ENCODE measurements at places on chromosomes 4 and X. TPM values are rescaled to one million over a fixed set of nuclear protein-coding genes. Genes with fewer than 3 reads are reported as not detected.

The FGF5 gene
- polyA plus RNA-seq: not detected

- DNase-seq: peak; percentile 8
These were observed 847.0 kb downstream of the TRIML1 start for GRCh38 chr4:188986271-188986689.

GRCh38 chr4:147550626-147551246, 66.5 kb upstream of the TMEM184C start:
- no peak for DNase-seq

DNA sequence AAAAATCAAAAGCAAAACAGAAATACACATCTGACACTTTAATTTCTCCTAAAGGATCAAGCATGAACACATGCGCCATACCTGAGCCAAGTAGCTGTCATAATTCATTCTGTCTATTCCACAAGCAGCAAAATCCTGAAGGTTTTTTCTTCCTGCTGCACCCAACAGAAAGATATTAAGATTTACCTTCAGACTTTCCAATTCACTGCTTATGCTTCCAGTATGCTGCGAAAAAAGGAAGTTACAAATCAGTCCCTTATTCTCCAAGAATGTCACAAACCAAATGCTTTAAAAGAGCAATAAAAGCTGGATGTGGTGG, 29.2 kb upstream of the FGFBP2 start:
- no peak for DNase-seq

The PCDH7 gene
- 1.9 TPM for polyA plus RNA-seq

- peak; percentile 35 for DNase-seq
These were observed 14.4 kb upstream of the FAM9A start for GRCh38 chrX:8815460-8816065.

- no peak for DNase-seq
These were observed 278.5 kb downstream of the EPHA5 start for GRCh38 chr4:65391814-65392213.

The ZNF275 gene
- polyA plus RNA-seq: 2.7 TPM

DNA sequence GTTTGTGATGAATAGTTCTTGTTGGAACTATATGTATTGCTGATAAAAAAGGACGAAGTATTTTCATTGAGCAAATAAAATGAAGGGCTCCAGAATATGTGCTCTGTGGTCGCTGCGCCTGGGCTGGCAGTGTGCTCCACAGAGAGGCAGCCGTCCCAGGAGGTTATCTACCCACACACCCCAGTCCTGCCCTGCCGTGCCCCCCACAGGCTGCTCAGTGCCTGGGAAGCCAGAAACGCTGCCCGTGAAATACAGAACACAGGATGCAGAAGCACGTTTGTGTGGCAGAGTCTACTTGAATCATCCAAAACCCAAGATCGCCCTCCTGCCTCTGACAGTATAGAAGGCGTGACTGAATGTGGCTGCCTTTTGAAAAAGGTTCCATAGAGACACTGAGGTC, 1.4 kb downstream of the CLDN22 start:
- DNase-seq: no peak

- no peak for DNase-seq
These were observed 55.3 kb downstream of the SOD3 start for GRCh38 chr4:24850674-24851073.

DNA sequence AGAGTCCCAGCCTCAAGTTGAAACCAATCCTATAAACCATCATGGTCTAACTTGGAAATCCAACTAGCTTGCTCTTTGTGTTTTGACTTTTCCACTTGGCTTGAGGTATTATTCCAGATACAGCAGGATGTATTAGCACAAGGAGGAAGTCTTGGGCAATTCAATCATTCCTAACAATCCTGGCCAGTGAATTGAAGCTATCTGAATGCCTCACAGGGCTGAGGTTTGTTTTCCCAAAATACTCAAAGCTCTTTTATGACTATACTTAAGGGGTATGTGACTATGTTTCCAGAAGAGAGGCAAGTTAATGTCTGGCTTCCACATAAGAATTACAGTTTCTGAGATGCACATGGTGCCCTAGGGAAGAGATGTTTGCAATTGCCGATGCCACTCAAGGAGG, 66.8 kb upstream of the SH3RF1 start:
- no peak for DNase-seq

The EXOC1L gene
- not detected for polyA plus RNA-seq

The EDA2R gene
- 0.03 TPM for polyA plus RNA-seq

- DNase-seq: no peak
These were observed 97.0 kb upstream of the STIM2 start for GRCh38 chr4:26763648-26764047.

DNA sequence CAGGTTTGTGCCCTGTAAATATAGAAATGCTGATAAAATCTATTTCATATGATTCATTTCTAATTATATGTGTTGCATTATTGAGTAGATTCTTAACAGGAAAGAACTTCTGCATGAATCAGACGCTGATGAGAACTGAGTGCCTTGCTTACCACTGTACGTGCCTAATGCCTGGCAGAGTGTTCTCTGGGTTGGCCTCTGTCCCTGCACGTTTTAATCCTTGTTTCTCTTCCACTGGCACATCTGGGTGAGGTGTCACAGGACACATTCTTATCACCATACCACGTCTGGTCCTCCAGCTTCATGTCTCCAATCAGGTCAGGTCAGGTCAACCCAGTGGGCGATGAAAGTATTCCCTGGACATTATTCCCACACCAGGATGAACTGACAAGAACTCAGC, 53.6 kb downstream of the KLF3 start:
- no peak for DNase-seq

The C1QTNF7 gene
- 1.8 TPM for polyA plus RNA-seq

GRCh38 chr4:138110815-138111214, 131.3 kb downstream of the SLC7A11 start:
- DNase-seq: no peak

The TRPC5OS gene
- not detected for polyA plus RNA-seq

DNA sequence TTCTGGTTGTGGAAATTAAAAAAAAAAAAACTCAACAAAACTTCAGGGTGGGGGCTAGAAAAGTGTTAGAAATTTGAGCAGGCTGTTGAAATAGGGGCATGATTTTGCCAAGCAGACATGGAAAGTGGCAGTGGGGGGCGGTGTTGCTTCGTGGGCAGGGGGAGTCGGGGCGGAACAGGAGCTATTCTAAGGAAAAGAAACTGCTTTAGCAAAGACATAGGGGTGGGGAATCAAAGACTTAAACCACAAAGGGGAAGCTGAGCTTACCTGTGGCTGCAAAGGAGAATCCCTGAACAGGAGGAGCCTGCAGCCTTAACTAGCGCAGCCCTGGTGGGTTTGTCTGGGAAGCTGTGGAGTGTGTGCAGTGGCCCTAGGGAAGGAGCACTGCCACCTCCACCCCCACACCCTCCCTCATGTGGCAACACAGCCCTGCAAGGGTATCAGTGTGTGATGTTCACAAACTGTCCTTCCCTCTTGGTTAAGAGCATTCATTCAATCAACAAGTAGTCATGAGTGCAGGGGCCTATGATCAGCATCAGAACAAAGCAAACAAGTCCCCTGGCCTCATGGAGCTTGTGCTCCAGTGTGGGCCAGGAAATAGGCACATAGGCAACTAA, 20.5 kb downstream of the SEL1L3 start:
- DNase-seq: no peak

The ENPP6 gene
- not detected for polyA plus RNA-seq

DNA sequence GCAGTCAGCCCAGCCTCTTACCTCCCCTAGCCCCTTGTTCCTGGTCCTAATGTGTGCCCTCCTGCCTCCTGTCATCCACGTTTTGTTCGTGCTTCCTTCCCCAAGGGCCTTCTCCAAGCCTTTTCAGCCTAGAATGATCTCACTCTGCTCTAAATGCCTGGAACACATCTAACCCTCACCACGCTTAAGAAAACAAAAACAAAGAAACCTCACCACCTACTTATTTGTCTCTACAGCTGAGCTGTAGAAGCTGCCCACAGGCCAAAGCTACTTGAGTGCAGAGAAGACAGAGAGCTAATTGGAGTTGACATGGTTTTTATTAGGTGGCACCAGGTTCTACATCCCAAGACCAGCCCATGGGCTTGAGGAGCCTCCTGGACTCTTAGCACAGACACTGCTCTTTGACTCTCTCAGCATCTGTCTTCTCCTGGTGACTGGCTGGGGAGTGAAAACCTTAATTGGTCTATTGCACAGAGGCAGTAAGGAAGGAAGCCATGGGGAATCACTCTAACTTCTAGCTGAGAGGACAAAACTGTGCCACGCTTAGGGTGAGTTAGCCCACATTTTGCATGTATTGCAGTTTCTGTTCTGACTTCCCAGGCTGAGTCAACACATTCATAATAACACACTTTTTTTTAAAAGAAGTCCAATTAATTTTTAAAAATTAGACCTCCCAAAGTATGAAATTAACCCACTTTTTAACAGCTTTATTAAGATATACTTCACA, 52.3 kb upstream of the PDK3 start:
- no peak for DNase-seq

DNA sequence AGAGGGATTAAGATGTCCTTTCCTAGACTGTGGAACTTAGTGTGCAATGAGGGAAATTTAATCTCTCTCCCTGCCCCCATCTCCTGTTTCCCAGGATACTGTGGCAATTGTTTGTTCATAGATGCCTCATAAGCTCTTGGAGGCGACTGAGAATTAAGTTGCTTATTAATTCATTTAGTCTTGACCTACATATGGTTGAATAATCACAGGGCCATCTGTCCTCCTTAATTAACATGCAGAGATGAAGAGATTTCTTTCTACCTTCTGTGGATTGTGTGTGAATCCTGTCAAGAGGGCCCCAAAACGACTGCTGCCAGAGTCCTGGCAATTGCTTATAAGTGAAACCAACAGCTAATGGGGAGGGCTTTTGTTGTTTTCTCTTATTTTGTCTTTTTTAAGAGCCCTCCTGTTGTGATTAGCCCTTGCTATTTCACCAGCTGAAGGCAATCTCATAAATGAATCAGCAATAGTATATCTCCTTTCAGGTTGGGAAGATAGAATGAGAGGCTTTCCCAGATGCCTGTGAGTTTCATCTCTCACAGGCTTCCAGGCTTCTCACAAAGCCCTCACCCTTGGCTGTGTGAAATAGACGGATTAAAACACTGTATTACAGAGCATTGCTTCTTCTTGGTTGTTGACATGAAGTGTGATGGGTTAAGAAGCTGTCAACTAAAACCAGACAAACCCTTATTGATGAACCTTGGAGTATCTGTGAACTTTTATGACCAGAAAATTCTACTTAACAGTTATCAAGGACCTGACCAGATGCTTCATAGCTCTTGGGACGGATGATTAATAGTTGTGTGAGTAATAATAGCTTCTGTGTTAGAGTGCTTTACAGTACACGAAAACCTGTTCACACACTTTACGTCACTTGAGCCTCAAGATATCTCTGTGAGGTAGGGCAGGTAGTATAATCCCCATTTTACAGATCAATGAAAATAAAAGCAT, 58.5 kb downstream of the PGRMC2 start:
- DNase-seq: peak; percentile 18

The PF4V1 gene
- polyA plus RNA-seq: not detected

- no peak for DNase-seq
These were observed 167.6 kb upstream of the ARSJ start for GRCh38 chr4:114146947-114147618.

DNA sequence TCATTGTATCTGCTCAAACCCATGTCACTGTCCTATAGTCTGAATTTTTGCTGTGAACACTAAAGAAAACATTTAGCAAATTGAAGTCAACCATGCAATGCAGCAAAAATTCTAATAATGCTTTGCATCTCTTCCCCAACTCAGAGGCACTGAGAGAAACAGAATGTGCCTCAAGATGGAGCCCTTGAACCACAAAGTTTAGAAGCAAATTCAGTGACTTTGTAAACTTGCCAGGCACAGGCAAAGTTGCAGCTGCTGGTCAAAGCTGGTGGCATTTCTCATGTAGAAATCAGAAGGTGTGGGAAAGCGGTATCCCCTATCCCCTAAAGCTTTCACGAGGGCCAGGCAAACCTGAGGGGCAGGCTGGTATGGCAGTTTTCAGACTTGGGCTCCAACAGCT, 121.7 kb upstream of the DIPK2B start:
- peak; percentile 65 for DNase-seq

GRCh38 chr4:174714393-174715211, 114.4 kb downstream of the GLRA3 start:
- peak; percentile 55 for DNase-seq

- no peak for DNase-seq
These were observed 25.7 kb downstream of the SEPTIN6 start for GRCh38 chrX:119667111-119667878.

DNA sequence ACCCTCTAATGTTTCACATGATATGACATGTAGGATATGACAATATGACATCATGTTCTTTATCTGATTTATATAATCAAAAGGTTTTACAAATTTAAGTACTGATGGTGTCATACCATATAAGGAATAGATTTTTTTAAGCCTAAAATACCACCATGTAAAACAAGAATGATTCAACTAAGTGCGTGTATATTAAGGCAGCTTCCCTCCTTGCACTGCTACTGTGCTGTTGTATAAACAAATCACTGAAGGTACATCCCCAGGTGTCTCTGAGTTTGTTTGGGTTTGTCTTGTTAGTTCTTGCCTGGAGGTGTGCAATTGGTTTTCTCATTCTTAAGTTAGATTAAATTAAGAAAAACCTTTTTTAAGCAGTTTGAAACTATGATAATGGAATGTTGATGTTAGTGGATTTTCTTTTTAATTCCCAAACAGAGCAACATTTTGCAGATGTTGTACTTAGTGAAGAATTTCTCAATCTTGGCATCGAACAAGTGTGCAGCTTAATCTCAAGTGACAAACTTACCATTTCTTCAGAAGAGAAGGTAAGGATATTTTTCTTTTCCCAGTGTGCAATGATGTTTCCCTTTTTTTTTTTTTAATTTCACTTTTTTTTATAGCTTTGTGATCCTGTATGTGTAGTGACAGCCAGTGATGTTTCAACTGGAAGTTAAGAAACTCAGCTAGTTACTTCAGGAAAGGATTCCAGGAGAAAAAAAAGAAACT, 33.4 kb upstream of the MSMO1 start:
- no peak for DNase-seq

The SPANXC gene
- polyA plus RNA-seq: not detected

- no peak for DNase-seq
These were observed 74.9 kb upstream of the SCML1 start for GRCh38 chrX:17662391-17662790.

GRCh38 chrX:106263817-106264216, 95.7 kb downstream of the PWWP3B start:
- DNase-seq: no peak

The ZNF81 gene
- polyA plus RNA-seq: 2.5 TPM

The RHOH gene
- 3.8 TPM for polyA plus RNA-seq

- no peak for DNase-seq
These were observed 59.6 kb downstream of the SEC24D start for GRCh38 chr4:118776157-118776954.

GRCh38 chrX:32893751-32894150, 317.6 kb downstream of the DMD start:
- no peak for DNase-seq

- no peak for DNase-seq
These were observed 92.7 kb downstream of the USP46 start for GRCh38 chr4:52566136-52567031.

DNA sequence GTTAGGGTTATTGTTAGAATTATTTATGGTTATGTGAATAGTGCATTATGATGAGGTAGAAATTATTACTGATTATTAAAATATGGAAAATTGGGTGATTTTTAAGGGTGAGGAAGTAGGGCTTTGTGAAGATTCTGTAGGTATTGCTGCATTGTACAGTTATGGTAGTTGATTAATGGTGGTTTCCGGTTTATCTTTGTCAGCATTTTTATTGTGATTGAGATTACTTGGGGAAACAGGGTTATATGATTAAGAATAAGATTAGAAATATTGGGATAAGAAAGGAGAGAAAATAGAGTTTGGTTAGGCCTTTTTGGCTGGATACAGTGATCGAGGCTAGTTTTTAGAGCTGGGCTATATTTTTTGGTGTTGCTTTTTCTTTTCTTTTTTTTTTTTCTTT, 8.6 kb upstream of the IGBP1 start:
- no peak for DNase-seq

The SAP30 gene
- 5.6 TPM for polyA plus RNA-seq

GRCh38 chrX:53435997-53436396, 1.8 kb upstream of the HSD17B10 start:
- peak; percentile 58 for DNase-seq

All from small intestine (tissue), 16 donors.